ENCODE measurements at places on chromosomes 1 and 21.

- no peak for DNase-seq
These were observed 88.0 kb downstream of the MT1HL1 start for GRCh38 chr1:236916131-236916800.

DNA sequence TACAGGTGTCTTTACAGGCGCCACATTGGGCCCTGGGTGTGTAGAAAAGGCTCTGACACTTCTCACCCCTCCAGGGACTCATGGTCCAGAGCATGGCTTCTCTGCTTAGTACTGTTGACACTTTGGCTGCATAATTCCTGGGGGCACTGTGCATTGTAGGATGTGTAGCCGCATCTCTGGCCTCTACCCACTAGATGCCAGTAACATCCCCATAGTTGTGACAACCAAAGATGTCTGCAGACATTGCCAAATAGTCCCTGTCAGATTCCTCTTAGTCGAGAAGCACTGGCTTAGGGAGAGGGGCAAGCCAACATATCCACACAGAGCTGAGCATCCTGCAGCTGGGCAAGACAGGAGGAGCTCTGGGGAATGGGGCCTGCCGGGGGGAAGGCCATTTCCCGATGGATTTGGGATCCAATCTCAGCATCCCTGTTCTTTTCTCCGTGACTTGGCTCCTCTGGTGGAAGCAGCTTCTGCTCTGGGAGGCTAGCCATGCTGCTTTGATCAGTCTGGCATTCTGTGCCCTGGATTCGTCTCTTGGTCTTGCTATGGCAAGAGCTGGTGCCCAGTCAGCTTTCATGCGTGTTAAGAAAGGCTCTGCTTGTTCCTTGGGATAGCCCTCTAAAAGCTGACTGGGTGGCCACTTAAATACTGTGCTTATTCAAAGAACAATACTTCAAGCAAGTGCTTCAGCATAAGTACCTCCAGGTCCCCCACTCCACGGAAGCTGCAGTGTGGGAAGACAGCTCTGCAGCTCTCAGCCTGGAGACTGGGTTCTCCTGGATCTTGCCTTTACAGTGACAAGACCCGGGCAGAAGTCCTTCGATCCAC is 38.3 kb upstream of the SCMH1 start:
- DNase-seq: no peak

GRCh38 chr1:91795591-91796389 is 90.2 kb downstream of the TGFBR3 start:
- DNase-seq: no peak

DNA sequence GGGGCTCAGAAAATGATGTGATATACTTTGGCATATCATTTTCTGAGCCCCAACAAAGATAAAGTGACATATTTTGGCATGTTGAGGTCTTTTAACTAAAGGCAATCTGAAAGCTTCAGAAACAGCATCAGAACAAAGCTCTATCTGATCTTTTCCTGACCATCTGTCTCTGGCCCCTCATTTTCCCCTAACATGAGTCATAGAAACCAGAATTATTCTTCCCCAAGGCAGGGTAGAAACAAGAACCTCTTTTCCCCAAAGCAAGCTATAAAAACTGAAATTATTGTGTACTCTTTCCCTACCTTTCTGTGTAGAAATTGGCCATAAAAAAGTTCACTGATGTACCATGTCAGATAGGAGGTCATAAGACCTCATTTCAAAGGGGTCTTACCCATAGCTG is 48.7 kb upstream of the PLA2G4A start:
- no peak for DNase-seq

DNA sequence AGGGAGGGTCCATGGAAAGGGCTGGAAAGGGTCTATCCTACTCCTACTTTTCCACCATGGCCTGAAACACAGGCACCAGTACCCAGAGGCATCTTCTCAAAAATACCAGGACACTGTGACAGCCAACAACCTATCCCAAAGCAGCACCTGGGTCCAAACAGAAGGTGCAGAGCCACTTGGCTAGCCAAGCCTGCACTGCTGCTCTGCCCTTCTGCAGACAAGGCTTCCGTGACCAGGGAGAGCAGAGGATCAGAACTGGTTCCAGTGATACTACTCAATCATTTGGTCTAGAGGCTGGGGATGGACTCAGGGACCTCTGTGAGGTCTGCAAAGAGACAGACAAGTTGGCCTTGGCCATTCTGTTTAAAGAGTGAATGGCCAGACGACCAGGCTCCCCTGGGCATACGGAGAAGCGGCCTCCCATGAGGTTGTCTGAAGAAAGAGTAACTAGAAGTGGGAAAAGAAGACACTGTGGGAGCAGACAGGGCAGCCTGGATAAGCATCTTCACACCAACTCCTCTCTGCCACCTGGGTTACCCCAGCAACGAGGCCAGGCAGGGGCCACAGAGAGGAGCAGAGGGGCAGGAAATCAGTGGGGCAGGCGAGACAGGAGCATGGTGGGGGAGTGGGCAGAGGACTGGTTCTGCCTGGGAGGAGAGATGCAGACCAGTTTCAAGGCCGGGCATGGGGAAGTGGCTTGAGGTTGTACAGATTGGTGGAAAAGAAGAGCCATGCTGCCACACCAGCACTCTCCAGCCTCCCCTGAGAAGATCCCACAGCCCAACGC is 5.7 kb downstream of the KCNN3 start:
- DNase-seq: no peak

GRCh38 chr1:82273816-82274215 is 473.1 kb downstream of the ADGRL2 start:
- DNase-seq: no peak

DNA sequence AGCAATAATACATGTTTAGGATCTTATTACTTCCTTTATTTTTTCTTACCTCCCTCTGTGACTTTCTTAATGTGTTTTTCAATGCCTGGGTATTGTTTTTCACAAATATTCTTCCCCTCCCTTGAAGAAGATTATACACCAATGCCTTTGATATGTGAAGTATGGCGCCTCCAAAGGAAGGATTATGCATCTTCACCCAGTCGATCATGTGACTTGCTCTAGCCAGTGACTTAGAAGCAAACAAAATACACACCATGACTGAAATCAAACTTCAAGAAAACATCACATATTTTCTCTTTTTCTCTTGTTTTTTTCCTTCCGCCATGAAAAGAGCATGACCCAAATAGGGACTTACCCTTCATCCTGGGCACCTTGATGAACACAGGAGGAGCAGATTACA is 297.1 kb downstream of the NCAM2 start:
- DNase-seq: no peak

DNA sequence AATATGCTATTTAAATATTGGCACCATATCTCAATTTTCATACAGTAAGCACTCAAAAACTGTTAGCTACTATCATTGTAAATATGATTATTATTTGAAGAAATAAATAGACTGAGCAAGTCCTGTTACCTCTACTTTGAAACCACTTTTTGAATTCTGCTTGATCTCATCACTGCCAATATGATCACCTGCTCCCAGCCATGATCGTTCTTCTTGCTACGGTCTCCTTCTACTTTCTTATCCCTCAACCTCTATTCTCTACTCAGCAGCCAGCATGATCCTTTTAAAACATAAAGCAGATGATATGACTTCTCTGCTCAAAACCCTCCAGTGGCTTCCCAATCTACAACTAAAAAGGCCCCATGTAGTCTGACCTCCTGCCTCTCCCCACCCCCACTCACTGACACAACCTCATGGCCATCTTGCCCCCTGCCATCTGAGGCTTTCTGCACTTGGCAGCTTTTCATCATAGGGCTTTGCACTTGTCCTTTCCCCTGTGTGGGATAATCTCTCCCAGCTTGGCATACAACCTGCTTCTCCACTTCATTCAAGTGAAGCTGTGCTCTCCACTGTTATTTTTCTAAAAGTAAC is 27.2 kb downstream of the CD34 start:
- peak; percentile 52 for DNase-seq

GRCh38 chr21:42239973-42240372 is 21.0 kb downstream of the ABCG1 start:
- DNase-seq: no peak

DNA sequence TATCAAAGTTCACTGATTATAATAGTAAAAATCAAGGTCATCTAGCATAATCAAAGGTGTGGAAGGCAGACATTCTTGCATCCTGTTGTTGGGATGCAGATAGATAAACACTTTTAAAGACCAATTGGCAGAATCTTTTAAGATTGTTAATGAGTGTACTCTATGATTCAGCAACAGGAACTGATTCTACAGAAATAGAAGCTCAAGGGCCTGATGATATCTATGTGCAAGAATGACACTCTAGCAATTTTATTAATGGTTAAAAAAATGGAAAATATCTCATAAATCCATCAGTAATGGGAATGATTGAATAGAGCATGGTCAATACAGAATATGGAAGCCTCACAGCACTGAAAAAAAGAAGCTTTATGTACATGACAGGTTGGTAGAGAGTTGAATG is 2.2 kb upstream of the ATP1A4 start:
- DNase-seq: no peak

DNA sequence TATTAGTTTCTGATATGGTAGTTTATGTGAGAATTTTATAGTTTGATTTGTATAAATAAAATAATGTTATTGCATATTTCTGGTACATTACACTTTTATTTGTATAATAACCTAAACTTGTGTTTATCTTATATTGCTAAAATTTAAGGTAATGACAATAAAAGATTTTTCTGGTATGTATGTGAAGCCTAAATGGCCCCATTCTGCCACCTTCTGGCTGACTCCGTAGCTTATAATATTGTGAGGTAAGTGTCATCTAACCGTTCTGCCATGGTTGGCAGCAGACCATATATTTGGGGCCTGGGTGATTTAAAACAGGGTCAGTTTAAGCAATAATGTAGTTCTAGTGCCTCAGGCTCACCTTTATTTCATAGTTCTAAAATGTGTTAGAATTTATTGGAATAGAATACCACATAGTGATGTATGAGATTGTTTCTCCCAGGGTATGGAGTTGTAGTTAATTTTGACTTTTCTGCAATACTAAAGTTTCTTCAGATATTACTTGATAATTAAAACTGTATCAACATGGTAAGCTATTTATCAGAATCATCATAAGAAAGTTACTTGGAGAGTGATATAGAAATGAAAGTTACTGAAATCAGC is 21.2 kb upstream of the PRKACB start:
- peak; percentile 41 for DNase-seq

- no peak for DNase-seq
These were observed 157.3 kb downstream of the NTMT2 start for GRCh38 chr1:170303034-170303433.

DNA sequence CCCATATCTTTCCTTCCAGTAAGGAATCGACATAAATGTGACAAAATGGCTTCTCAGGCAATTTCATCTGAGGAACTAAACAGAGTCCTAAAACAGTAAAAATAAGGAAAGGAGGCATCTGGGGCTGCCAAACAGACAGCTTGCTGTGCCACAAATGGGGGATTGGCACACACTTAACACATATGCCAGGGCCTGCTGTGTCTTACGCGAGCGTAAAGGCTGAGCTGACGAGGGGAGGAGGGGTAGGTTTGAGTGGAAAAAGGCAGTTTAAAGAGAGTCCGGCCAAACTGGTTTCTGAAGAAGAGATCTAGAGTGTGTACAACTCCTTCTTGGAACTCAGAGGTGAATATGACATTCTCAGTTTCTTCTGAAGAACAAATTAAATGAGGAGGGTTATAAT is 244.1 kb upstream of the MAP1LC3C start:
- DNase-seq: no peak

- peak; percentile 85 for DNase-seq
These were observed 1.3 kb downstream of the RCOR3 start for GRCh38 chr1:211260141-211261107.

GRCh38 chr1:161206411-161207140 is 4.4 kb downstream of the NDUFS2 start:
- DNase-seq: no peak

GRCh38 chr21:44437371-44437695 is 18.0 kb upstream of the LRRC3 start:
- DNase-seq: no peak

DNA sequence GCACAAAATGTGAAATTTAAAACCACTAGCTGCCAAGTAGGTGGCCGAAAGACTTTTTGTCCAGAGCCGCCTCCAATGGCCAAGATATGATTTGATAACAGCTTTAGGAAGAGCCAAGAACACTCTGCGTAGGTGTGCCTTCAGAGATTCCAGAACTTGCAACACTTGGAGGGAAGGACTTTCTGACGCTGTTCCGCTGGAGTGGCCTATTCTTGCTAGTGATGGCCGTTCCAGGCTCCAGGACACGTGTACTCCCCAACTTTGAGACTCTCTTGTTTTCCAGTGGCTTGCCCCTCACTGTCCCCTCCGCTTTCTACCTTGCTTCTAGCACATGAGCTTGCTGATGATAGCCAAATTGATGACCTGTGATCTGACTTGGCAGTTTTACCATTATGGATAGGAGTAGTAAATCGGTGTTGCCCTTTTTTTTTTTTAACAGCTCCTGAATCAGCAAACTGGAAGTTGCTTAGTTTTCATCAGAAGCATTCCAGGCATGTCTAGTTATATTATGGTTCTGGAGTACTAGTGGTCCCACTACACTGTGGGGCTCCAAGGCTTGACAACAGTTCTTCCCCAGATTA is 1.0 kb downstream of the PRDX6 start:
- no peak for DNase-seq

- DNase-seq: no peak
These were observed 242.3 kb upstream of the PROX1 start for GRCh38 chr1:213745451-213745850.

DNA sequence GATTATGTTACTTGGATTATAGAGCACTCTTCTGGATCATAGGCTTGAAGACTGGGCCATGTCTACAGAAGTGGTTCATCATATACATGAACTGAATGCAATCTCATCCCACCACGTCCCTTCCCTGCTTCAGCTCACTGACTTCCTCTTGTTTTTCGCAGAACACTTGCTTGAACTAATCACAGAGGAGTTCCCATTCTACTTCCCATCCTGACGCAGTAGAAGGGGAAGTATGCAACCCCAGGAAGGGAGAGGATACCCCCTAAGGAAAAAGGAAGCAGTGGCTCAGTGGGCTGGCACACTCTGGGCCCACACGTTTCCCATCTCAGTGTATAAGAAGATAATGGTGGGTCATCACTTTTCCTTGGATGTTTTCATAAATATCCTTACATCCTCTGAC is 36.2 kb downstream of the CASQ2 start:
- DNase-seq: no peak

DNA sequence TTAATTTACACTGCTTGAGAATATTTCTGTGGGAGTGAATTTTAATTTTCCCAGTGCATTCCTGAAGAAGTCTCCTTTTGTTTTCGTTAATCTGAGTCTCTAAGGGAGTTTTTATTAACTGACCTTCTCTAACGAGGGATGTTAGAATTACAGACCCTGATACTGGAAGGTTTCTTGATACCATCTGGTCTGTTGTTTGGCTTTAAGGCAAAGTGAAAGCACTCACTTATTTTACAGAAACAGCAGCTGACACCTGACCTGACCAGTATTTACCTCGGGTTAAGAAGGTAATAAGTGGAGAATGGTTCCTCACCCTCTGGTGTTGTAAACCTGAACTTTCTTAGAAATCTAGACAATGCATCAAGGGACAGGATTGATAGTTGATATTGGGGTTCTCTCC is 12.4 kb downstream of the CDC14A start:
- DNase-seq: no peak

DNA sequence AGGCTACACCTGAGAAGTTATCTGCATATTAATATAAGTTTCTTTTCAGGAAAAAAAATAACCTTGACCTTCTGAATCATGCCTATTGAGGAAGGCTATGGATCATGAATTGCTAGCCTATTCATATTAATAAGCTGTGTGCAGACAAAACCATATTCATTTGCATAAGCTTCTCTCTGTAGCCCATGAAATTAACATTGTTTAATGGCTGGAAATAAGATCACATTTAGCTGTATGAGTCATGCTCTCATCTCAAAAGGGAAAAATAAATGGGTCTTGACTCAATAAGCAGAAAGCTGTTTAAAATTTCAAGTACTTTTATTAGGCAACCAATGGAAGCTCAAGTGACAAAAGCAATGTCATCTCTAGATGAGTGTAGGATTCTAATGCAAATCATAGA is 330.0 kb upstream of the DEPDC1 start:
- no peak for DNase-seq

GRCh38 chr1:66489972-66490601 is 43.9 kb upstream of the SGIP1 start:
- DNase-seq: no peak
